ENCODE measurements at places on chromosomes 13 and 19. TPM values are rescaled to one million over a fixed set of nuclear protein-coding genes. Genes with fewer than 3 reads are reported as not detected.
A peak's percentile ranks its signal among the peaks of the same experiment; 100 is the strongest.

Gene PRMT1
- 306 TPM for total RNA-seq

DNA sequence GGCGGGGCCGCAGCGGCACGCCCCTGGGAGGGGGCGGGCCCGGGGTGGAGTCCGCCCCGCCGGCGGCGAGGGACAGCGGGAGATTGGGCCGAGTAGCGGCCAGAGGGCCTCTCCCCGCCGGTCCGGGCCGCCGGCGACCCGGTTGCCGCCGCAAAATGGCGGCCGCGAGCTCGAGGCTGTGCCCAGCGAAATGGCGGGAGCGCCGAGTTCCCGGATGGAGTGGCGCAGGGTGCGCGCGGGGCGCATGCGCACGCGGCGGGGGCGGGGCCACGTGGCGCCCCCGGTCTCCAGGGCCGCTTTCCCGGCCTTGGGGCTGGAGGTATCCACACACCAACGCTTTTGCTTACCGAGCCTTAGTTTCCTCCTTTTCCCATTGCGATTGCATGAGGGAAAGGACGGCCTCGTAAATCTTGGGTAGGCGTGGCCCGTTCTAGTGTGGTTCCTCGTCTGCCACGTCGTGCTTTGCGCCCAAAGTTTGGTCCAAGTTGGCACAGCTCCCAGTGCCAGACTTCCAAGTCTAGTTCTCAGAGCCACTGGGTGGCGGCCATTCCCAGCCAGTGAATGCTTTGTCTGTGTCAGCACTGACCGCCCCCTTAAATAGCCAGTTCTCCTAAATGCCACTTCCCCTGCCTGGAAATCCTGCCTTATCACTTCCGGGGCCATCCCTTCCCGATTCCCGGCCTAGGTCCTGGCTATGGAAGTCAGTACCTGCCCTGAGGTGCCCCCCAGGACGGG, 513 bp downstream of the CIRBP start:
- peaks cover 24% of the 10 kb centered on the region for H3K36me3 ChIP-seq
- H3K27me3 ChIP-seq: peaks cover 9% of the 10 kb centered on the region
- H3K27ac ChIP-seq: peak overlapping the region; percentile 95
- H3K4me3 ChIP-seq: peak overlapping the region; percentile 82

GRCh38 chr13:41054212-41054877, 7.0 kb upstream of the WBP4 start:
- no peaks in the 10 kb centered on the region for H3K27me3 ChIP-seq
- peaks cover 23% of the 10 kb centered on the region for H3K36me3 ChIP-seq
- no peak for DNase-seq
- H3K4me1 ChIP-seq: peaks cover 43% of the 10 kb centered on the region
- no peak overlapping the region for H3K27ac ChIP-seq

GRCh38 chr13:30463787-30464495, 1.8 kb downstream of the HMGB1 start:
- no peak for DNase-seq
- H3K27me3 ChIP-seq: no peaks in the 10 kb centered on the region
- peaks cover 30% of the 10 kb centered on the region for H3K4me1 ChIP-seq
- H3K4me3 ChIP-seq: peak overlapping the region; percentile 82
- H3K36me3 ChIP-seq: peaks cover 13% of the 10 kb centered on the region

Gene IFNL1
- total RNA-seq: not detected

DNA sequence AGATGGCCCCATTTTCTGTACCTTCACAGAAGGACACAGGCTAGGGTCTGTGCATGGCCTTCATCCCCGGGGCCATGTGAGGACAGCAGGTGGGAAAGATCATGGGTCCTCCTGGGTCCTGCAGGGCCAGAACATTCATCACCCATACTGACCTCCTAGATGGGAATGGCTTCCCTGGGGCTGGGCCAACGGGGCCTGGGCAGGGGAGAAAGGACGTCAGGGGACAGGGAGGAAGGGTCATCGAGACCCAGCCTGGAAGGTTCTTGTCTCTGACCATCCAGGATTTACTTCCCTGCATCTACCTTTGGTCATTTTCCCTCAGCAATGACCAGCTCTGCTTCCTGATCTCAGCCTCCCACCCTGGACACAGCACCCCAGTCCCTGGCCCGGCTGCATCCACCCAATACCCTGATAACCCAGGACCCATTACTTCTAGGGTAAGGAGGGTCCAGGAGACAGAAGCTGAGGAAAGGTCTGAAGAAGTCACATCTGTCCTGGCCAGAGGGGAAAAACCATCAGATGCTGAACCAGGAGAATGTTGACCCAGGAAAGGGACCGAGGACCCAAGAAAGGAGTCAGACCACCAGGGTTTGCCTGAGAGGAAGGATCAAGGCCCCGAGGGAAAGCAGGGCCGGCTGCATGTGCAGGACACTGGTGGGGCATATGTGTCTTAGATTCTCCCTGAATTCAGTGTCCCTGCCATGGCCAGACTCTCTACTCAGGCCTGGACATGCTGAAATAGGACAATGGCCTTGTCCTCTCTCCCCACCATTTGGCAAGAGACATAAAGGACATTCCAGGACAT, 7.0 kb upstream of the CEACAM7 start:
- DNase-seq: no peak
- peaks cover 4% of the 10 kb centered on the region for H3K36me3 ChIP-seq
- no peak overlapping the region for H3K27ac ChIP-seq
- no peak overlapping the region for H3K4me3 ChIP-seq
- H3K4me1 ChIP-seq: no peaks in the 10 kb centered on the region
